ENCODE measurements at places on chromosomes 4 and X.

- no peak for DNase-seq
Measured at GRCh38 chrX:153845195-153845594, 14.9 kb upstream of the PDZD4 start.

GRCh38 chrX:134191281-134191680, 45.7 kb upstream of the CCDC160 start:
- no peak for DNase-seq

- no peak for DNase-seq
Measured at GRCh38 chr4:174669270-174669669, 147.0 kb upstream of the HPGD start.

GRCh38 chrX:132044953-132045352, 21.9 kb downstream of the STK26 start:
- no peak for DNase-seq

- no peak for DNase-seq
Measured at GRCh38 chr4:6806924-6807626, 24.5 kb downstream of the KIAA0232 start.

DNA sequence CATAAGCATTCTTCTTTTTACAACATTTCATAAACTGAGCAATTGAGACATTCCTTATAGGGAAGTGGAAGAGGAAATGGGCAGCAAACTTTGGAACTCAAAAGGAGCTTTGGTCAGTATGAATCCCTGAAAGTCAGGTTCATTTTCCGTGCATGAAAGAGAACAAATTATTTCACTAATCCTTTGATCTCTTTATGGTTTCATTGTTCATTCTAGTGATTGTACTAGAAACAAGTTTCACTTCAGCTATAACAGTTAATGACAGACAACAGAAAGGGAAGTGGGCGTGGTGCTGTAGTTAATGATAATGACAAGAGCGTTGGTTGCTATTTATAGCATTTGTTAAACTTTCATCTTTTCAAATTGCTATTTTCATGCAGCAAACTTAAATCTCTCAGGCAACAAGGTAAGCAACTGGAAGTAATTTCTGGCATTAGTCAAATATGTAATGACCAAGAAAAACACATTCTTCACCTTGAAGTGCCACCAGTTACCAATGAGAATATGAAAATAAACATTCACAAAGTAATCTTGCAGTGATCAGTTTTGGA, 98.4 kb downstream of the AREG start:
- DNase-seq: no peak

- DNase-seq: no peak
Measured at GRCh38 chrX:6311540-6311939, 82.9 kb upstream of the NLGN4X start.

DNA sequence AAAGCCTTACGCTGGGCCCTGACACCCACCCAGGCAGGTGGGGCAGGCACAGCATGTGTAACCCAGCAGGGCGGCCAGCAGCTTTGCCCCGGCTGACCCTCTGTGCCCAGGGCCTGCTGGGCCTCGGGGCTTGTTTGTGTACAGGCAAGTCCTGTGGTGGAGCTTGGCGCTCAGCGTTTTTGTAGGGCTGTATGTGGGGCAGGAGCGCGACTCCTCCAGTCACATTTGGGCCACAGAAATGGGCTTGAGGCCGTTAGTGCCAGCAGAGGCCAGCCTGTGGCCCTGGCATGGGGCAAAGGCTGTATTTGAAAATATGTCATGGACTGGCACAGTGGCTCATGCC, 14.7 kb upstream of the HGFAC start:
- no peak for DNase-seq

- no peak for DNase-seq
Measured at GRCh38 chrX:5702890-5703289, 525.8 kb downstream of the NLGN4X start.

Measured in spleen (tissue), 13 donors.